ENCODE measurements at places on chromosomes 3 and 15.

DNA sequence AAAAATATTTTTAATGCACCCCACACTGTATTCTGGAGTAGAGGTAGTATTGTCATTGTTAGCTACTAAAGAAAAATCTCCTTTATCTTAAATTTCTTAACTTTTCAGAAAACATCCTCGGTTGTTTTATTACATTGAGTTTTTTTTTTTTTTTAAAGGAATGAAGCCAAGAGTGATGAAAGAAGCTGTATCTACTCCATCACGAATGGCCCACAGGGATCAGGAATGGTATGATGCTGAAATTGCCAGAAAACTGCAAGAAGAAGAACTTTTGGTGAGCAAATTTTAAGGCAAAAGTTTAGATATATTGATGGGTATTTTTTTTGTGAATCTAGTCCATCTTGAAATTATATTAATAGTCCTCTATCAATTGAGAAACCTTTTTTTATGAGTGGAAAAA lies 49.7 kb upstream of the UTS2B start:
- no peak for DNase-seq

GRCh38 chr15:96335411-96336024 lies 5.0 kb downstream of the NR2F2 start:
- no peak for DNase-seq

- no peak for DNase-seq
Measured at GRCh38 chr3:128152419-128153155, 694 bp upstream of the EEFSEC start.

GRCh38 chr3:117885011-117885441 lies 1149.6 kb downstream of the IGSF11 start:
- no peak for DNase-seq

DNA sequence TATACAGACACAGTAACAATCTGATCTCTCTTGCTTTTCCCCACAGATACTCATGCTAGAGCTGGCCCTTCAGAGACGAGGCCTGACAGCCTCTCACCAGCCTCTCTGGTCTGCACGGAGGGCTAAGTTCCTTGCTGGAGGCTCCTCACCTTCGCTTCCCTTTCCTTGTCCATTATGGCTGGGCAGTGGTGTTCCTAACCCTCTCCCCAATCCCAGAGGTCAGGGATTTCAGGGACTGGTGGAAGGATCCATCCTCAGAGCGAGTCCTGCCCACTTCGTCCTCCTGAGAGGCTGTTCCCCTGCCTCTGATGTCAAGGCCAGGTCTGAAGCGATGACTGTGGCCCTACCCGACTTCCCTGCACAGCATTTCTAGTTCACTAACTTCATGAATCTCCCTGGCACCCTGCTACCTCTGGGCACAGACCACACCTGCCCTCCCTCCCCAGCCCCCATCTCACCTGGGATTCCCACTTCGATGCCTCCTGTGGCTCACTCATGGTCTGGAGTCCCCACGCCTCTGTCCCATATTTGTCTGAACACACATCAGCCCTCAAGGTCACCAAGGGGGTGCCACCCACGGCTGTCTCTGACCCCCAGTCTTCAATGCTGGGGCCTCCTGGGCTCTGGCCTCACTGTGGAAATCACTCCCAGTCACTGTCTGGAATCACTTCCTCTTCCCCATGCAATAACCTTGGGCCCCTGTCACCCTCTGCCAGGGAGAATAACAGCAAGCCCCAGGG lies 124.9 kb upstream of the PRR20G start:
- DNase-seq, result no peak

DNA sequence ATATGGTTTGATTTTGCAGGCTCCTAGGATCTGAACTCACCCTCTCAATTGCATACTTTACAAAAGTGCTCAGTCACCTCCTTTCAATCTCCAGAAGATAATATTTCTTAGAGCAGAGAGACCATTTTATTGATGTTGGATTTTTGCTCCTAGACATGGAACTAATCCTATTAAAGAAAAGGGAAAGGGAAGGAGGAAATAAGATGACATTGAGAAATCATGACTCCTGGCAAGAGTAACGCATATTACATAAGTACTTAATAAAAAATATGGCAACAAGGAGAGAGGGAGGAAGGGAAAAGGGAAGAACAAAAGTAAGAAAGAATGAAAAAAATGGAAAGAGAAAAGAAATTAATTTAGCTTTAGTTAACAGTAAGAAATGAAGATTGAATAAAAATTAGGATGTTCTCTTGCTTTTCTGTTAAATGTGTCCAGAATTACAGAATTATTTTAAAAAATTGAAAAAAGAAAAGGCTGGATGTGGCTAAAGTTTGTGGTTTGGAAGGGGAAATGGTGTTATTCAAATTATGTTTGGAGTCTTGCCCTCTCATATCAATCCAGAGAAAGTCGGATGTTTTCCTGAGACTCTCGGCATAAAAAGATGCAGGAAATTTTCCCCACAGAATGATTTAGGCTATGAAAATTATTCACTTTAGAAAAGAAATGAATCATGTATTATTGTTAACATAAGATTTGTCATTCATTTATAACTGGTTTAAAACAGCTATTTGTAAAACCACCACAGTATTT lies 474.0 kb downstream of the FGF12 start:
- no peak for DNase-seq

DNA sequence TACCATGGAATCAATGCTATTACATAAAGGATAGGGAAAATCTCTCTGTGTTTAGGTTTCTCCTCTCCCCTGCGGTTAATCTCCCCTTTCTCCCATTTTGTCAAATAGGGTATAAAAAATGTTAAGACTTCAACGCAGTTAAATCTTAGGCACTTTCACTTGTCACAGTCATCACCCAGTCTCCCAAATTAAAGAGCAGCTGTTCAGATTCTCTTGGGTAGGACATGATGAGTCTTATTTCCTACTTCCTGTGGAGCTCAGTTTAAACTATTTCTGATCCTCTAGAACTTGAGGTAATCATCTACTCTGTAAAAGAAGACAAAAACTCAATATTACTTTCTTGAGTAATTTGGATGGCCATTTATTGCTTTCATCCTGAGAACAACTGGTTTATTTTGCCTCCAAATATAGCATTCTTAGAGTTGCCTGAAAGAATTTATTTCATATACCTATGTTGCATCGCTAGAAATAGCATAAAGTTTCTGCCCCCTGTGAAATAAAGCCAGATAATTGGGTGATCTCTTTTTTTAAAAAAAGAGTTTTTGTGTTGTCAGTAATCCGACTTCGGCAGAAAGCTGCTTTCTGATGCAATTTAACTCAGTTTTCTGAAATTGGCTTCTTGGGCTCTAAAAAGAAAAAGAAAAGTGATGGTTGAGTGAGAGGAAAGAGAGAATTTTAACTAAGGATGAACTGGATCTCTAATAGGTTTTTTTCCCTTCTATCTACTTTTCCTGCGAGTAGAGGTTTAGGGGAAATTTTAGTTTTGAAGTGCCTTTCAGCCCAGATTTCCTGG lies 20.7 kb downstream of the RAP2B start:
- DNase-seq, result no peak

- peak; percentile 21 for DNase-seq
Measured at GRCh38 chr3:117059067-117059955, 349.7 kb downstream of the TUSC7 start.

DNA sequence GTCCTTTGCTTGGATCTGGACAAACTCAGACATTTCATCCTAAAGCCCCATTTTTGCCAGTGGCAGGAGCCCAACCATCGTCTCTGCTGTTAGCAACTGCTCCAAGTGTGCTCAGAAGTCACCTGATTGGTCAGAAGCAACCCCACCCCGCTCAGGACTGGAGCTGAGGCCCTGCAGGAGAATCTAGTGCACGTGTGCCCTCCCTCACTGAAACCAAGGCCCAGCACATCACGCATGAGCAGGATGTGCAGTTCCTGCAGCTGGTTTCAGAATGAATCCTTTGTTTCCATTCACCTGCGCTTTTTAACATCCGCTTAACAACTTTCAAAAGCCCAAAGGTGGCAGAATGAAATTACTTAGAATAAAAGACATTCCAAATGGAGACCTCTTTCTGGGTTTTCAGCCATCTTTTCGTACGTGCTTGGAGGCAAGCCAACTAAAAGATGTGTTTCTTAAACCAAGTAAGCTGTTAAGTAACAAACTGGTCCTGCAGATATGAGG lies 81.2 kb downstream of the SRGAP3 start:
- no peak for DNase-seq

DNA sequence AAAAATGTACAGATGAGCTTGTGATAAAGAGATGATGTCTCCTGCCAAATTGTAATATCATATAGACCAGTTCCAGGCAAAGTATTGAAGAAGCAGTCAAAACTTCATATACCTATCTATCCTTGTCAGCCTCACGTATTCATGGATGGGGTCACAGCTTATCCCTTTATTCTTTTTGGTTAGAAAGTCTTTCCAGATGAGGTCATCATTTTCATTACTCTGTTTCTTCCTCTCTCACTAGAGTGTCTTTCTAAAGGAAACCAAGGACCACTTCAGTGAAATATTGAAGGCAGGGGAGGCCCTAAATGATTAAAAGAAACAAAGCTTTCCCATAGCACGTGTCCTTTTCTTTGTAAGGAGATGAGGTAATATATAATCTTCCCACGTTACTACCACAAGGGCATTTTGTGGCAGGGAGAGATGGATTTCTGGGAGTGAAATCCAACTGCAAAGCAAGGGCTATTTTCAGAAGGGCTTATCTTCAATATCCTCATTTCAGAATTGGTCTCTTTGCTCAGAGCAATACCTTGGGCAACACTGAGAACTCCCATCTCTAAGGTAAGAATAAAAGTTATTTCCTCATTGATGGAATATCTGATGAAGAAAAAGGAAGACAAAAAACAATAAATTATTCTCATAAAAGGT lies 260.2 kb downstream of the TIGIT start:
- DNase-seq, result peak; percentile 18

GRCh38 chr3:86378829-86379228 lies 612.1 kb downstream of the VGLL3 start:
- DNase-seq, result no peak

- DNase-seq, result no peak
Measured at GRCh38 chr3:122991236-122991985, 36.2 kb downstream of the SEMA5B start.

- no peak for DNase-seq
Measured at GRCh38 chr3:82790307-82791097, 1029.1 kb upstream of the GBE1 start.

DNA sequence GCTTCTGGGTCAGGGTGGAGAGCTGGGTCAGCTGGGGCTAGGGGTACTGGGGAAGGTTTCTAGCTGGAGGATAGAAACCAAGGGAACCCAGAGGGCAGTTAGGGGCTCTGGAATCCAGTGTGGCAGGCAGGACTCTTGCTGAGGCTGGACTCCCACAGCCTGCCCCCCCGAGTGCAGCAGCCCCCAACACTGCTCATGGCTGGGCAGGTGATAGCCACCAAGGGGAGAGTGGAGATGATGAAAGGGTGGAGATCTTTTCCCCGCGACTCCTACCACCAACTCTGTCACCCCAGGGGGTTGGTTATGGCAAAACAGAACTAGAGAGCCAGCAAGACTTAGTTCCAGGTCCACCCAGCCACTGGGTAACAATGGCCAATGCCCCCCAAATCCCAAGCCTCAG lies 16.9 kb upstream of the LINGO1 start:
- DNase-seq, result no peak

DNA sequence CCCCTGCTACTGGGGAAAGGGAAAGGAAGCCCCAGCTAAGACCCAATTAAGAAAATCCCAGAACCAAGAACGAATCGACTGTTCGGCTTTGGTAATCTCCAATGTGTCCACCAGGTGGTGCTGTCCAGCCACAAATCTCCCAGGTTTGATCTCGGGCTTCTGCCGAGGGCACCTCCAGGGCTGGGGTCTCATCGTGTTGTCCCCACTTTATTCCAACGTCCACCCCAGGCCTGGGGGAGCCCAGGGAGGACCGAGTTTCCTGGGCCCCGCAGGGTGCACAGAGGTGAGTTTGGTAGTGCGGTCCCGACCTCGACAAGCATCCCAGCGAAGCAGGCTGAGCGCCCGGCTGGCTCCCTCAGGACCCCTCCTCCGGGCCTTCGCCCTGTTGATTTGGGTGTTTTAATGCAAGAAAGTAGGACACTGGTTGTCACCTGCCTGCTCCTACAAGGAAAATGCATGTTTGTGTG lies 185.1 kb downstream of the GOLGA6L6 start:
- DNase-seq, result no peak

- peak; percentile 40 for DNase-seq
Measured at GRCh38 chr3:129855832-129856419, 37.6 kb downstream of the TMCC1 start.

GRCh38 chr3:170522201-170522600 lies 63.7 kb downstream of the SLC7A14 start:
- DNase-seq, result no peak

DNA sequence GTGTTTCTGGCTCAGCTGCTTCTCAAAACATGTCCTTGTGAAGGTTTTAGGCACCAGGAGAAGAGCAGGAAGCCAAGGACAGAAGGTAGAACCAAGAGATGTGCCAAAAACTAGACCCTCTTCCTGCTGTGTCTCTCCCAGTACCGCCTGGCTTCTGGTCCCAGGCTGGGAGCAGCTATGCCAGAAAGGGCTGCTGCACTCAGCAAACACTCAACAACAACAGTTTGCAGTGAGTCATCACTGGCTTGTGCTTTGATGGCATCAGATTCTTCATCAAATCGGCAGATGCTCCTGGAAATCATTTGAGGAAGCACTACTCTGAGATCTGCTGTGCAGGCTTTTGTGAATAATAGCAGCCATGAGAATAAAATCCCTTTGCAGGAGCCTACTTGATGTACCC lies 63.2 kb downstream of the DGKG start:
- DNase-seq, result peak; percentile 18

DNA sequence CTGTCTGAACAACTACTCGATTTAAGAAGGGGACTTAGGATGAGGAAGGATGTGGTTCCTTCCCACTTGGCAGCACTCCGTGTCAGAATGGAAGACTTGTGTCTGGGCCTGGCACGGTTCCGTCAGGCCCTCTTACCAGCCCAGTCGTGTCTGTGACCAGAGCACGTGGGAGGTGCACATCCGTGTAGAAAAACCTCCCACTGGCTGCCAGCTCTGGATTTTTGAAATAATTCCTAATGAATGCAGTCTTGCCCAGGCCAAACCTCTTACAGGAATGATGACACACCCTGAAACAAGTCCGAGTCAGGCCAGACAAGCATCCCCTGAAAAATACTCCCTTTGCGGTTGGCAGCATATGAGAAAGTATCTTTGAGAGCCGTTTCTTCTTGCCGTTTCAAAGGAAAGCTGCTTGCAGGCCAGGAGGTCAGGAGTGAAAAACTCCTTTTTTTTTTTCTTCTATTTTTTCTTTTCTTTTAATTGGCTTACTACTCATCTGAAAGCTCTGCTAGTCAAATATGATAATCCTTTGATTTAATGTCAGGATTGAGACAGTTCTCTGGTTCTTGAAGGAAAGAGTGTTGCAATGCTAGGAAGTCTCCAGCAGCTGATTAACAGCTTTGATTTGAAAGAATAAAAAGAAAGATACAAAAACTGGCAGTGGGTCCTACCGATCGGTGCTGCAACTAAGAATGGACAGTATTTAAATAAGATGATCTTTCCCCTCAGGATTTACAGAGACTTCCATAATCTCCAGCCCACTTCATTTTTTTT lies 19.8 kb downstream of the IL1RAP start:
- peak; percentile 95 for DNase-seq

Data from EL (cell line).